ENCODE measurements at places on chromosomes 12 and 14.

GRCh38 chr12:54983536-54984101, 943 bp downstream of the TESPA1 start:
- no peak for DNase-seq

GRCh38 chr14:69321601-69322330, 61.8 kb downstream of the GALNT16 start:
- DNase-seq: no peak

DNA sequence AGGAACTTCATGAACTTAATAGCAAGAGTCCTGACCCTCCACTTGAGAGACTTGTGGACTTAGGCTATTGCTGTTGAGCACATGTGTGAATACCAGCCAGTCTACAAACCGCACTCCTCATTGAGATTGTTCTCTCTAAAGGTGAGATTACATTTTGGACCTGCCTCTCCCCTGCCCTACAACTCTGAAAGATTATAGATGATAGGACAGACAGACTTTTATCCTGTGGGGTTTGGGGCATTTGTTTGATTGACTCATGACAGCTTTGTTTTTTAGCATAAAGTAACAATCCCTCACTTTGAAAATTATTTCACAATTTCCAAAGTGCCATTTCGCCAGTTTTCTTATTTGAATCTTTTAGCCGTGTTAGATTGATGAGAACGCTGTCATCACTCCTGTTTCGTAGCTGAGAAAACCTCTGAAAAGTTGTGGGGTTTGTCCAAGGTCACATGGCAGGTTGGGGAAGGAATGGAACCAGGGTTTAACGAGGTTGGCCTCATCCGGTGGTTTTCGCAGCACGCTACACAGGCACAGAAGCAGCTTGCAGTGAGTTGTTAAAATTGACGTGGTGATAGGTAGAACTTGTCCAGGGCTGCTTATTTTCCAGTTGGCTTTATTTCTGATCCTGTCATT, 836 bp downstream of the EVL start:
- no peak for DNase-seq

- no peak for DNase-seq
These were observed 148.1 kb downstream of the KIF26A start for GRCh38 chr14:104286496-104286895.

DNA sequence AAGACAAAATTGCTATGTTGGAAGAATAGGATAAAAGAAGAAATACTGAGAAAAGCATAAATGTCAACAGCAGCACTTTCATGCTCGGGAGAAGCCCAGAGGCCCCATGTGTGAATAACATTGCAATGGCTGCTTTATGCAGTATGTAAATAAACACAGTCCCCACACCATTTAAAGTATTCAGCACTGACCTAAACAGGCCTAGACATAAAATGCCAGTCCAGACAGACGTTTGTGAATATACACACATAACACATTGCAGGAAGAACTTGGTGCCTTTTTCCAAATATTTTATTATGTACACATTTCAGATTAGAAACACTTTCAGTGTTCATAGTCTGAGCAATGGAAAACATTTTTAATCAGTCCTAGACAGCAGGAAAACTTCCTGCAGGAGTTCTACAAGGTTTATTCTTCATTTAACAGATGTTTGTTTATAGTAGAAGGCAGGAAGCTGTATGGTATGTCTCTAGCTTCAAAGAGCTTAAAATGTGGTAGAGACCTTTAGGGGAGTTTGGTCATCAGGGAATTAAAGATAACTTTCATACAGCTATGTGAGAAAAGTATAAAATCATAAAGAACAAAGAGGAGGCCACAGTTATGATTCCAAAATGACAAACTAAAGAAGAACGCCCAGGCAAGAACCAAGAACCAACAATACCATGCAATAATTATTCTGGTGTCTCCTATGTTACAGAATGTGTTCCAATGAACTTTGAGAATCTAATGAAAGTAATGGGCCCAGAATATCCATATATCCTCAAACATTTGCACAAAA, 30.6 kb upstream of the SLC38A2 start:
- DNase-seq: no peak

- peak; percentile 60 for DNase-seq
These were observed at the start of gene C1R for GRCh38 chr12:7092229-7092985. Gene C1R (minus strand): TSS chr12:7092445. CDS start chr12:7092388, 57 bp downstream.

DNA sequence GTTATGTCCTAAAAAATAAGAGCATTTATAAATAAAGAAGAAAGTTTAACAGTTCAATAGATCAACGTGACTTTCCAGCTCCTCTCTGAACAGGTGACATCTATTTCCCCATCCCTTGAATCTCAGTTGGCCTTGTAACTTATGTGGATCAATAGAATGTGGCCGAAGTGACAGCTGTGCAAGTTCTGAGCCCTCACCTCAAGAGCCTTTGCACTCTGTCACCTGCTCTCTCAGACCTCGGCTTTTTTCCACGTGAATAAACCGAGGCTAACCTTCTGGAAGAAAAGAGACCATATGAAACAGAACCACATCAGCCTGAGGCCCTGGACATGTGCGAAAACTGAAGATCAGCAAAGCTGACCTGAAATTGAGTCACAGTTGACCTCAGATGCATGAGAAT, 253.0 kb downstream of the DAD1 start:
- no peak for DNase-seq

GRCh38 chr12:65881348-65881961, 57.2 kb downstream of the HMGA2 start:
- no peak for DNase-seq

DNA sequence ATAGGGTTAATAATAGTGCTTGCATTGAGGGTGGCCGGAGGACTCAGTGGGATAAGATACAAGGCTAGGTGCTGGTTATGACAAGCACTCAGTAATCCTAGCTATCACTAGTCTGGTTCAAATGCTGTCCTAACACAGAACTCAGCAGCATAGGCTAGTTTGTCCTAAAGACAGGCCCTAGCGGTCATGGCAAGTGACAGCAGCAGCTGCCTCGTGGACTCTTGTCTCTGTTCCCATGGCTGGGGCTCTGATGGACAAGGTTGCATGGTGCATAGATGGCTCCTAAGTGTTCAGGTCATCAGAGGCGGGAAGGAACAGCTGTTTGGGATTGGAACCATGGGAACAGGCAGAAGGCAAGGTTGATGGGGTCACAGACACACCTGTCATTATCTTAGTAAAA, 42.4 kb upstream of the IGF1 start:
- no peak for DNase-seq

DNA sequence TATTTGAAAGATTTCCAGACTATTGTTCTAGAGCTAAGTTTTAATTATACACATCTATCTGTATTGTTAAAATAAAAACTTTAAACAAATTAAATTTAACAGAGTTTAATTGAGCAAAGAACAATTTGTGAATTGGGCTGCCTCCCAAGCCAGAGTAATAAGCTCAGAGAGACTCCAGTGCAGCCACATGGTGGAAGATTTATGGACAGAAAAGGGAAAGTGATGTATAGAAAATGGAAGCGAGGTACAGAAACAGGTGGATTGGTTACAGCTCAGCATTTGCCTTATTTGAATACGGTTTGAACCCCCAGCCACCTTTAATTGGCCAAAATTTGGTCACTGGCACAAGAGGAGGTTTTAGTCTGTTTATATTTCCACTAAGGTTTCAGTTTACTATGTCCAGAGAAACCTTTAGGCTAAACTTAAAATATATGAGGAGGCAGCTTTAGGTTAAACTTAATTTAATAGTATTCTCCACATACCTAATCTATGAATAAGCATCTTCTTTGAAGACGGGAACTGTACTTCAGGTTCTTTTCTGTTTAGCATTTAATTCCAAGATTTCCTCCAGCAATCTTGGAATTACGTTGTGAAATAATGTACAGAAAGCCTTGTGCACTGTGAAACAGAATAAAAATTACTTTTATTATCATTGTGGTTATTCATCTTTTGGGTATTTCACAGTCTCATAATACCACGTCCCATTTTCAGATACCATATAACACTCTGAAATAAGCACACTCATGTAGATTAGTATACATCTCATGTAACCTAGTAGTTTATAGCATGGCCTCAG, 19.4 kb downstream of the SRGAP1 start:
- DNase-seq: no peak

- peak; percentile 12 for DNase-seq
These were observed 162.9 kb downstream of the ADGRD1 start for GRCh38 chr12:131116468-131117117.

GRCh38 chr14:104530646-104531045, 48.9 kb upstream of the C14orf180 start:
- DNase-seq: no peak

GRCh38 chr14:99192028-99192621, 79.9 kb downstream of the BCL11B start:
- DNase-seq: peak; percentile 5

DNA sequence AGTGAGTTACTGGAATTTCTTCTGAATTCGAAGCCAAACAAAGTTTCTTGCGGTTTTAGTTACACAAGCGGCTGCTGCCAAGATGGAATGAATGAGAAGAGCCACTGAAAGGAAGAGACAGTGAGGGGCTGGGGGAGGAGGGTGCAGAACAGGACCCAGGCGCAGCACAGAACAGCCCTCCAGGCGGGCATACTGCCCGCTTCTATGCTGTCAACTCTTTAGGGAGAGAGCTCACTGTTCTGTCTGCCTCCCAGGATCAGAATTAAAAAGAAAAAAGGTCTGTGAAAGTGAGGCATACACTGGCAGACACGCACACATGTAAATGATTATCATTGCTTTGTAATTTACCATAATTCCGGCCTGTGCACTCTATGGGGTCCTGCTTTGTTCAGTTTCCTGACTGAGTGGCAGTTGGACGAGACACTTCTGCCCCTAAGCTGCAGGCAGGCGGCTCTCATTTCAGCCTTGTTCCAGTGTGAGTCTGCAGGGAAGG, 231.6 kb downstream of the CACNA1C start:
- DNase-seq: peak; percentile 71

DNA sequence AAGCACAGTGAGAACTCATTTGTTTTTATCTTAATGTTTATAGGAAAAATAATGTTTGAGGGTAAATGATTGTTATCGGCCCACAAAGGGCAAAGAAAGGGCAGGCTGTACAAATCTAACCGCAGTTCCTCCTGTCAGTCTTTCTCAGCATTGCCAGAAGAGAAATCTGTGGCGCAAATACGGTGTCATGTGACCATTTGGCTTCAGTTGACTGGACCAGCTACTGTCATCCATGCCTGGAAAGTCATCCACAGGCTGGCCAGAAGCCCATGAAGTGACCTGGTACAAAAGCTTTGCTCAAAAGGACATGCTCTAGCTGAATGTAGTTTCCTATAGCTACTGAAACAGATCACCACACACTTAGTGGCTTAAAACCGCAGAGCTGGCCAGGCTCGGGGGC, 43.6 kb downstream of the HCAR2 start:
- DNase-seq: no peak
